ENCODE measurements at places on chromosomes 11 and 22. TPM values are rescaled to one million over a fixed set of nuclear protein-coding genes. Genes with fewer than 3 reads are reported as not detected.

The KCNQ1 gene
- total RNA-seq = 15.4 TPM

The FOLR3 gene
- total RNA-seq = 6.5 TPM

The TAF1D gene
- 70.6 TPM for total RNA-seq

The SIK2 gene
- 31.8 TPM for total RNA-seq

The CCDC34 gene
- 4.0 TPM for total RNA-seq

The OR4A15 gene
- not detected for total RNA-seq

The VSIG10L2 gene
- total RNA-seq = 0.18 TPM

The NAALADL1 gene
- 12.4 TPM for total RNA-seq

GRCh38 chr22:26550498-26551033 lies 38.3 kb upstream of the TFIP11 start:
- peak; percentile 63 for DNase-seq

DNA sequence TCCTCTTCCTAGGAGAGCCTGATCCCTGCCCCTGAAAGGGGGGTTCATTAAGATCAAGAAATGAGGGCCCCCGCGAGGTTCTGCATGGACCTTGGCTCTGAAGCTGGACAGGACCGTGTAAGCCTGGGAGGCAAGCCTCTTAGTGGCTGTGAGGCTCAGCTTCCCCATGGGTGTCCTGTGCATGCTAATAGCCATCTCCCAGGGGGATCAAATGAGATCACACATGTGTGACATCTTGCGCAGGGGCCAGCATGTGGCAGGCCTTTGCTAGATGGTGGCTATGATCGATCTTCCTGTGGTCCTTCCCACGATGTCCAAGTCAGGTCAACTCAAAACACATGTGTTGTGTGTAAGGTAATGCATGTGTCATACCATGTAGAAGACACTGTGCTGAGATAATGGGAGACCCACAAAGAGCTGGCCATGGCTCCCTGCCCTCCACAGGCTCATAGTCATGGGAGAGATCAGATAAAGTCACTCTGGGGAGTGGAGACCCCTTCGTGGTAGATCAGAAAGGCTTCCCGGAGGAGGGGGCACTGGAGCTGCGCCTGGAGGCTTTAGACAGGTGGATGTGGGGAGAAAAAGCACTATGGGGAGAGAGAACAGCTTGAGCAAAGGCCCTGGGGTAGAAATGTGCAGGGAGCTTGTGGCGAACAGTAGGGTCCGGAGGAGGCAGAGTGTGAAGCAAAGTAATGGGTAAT lies 3.7 kb downstream of the RAC2 start:
- no peak for DNase-seq

DNA sequence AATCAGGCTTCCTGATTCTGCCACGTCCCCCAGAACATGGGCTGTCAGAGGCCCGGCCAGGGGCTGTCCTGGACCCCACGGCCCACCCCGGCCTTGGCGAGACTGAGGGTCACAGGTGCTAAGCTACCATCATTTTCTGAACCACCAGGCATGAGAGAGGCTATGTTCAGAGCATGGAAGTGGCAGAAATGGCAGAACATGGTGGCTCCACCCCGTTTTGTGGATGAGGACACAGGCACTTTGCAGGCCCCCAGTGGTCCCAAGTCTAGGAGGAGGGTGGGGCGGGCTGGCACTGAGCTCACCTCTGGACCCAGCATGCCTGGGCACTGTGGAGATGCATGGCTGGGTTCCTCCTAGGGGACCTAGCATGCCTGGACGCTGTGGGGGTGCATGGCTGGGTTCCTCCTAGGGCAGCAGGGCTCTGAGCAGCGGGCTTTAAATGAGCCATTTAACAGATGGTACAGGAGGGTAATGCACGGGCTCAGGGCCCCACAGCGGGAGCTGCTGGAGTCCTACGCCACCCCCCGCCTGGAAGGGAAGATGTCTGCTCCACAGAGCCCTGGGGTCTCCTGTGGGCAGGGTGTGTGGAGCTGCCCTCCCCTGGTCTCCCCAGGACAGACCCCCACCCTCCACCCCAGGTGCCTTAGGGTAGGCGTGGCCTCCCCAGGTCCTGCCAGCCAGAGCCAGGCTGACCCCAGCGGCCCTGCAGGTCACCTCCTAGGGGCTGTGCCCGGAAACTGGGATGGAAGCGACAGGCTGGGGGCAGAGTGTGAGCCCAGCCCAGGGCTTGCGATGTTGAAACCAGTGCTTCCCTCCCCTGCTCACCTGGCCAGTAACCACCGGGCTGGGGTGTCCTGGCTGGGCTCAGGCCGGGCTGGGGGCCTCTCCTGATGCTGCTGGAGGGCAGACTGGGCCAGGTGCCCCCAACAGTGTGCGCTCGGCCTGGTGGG lies 6.1 kb upstream of the MUC5AC start:
- DNase-seq = no peak

DNA sequence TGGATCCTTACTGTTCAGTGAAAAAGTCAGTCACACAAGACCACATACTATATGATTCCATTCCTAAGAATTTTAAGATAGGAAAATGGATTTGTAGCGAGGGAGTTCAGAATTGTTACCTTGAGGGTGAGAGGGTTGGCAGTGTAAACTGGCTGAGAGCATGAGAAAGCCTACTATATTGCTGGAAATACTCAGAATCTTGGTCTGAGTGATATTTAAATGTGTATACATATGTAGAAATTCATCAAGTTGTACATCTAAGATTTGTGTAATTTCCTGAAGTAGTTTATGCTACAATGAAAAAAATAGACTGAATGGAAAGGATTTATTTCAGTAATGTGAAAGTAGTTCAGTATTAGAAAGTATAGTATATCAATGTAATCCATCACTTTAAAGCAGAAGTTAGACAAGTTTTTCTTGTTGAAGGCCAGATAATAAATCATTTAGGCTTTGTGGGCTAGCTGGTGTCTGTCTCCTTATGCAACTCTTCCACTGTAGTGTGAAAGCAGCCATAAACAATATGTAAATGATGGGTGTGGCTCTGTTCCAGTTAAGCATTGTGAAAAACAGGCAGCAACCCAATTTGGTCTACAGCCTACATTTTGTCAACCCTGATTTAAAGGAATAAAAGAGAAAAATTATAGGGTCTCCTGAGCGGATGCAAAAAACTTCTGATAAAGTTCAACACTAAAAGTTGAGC lies 127.2 kb upstream of the THY1 start:
- peak; percentile 21 for DNase-seq

DNA sequence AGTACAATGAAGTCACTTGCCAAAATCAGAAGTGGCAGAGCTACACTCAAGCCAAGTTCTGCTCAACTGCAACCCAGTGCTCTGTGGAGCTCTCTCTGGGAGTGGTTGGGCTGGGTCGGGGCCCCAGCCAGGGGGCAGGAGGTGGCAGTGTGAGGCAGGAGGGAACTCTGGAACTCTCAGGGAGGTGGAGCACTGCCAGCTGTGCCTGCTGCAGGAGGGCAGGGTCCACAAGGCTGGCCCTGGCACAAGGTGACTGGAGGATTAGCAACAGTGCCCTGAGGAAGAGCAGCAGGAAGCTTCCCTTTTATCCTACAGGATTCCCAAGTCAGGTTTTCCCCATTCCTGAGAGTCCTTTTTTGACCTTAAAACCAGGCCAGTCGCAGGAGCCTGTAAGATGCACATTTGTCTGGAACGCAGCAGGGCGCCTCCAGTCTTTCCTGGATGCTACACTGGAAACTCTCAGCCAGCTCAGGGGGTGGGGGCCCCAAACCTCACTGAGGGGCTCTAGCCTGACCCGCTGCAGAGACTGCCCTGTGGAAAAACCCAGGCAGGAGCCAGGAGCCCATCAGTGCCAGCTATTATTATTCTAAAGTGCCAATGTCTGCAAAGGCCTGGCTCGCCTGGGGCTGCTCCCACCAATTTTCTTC lies 31.8 kb downstream of the DKK3 start:
- no peak for DNase-seq

DNA sequence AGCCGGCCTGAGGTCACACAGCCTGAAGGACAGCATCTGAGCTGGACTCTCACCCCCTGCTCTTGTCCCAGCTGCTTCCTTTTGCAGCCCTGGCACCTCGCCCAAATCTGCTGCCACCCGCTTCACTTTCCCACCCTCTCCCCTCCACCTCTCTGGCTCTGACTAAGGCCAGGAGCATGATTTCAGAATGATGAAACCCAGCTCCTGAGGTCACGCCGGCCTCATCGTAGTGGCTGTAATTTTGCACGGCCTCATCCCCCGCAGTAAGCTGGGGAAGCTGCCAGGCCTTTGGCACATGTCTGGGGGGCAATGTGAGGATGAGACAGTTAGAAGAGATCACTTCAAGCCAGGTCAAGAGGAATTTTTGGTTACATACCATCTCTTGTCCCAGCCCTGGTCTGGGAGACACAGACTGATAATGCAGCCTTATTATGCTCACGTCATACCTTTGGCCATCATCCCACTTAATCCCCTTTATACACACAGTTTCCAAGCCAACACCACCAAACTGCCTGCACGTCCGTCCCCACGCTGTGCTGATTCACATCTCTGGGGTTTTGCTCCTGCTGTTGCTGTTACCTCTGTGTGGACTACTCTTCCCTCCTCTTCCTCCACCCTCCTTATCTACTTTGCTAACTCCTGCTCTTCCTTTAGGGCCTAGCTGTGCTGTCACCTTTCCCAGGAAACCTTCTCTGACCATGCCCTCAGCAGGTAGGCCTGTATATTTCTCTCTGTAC lies 58.1 kb downstream of the CHRDL2 start:
- DNase-seq = peak; percentile 39

- peak; percentile 15 for DNase-seq
These were observed 709.4 kb upstream of the KIRREL3 start for GRCh38 chr11:127709960-127710359.

DNA sequence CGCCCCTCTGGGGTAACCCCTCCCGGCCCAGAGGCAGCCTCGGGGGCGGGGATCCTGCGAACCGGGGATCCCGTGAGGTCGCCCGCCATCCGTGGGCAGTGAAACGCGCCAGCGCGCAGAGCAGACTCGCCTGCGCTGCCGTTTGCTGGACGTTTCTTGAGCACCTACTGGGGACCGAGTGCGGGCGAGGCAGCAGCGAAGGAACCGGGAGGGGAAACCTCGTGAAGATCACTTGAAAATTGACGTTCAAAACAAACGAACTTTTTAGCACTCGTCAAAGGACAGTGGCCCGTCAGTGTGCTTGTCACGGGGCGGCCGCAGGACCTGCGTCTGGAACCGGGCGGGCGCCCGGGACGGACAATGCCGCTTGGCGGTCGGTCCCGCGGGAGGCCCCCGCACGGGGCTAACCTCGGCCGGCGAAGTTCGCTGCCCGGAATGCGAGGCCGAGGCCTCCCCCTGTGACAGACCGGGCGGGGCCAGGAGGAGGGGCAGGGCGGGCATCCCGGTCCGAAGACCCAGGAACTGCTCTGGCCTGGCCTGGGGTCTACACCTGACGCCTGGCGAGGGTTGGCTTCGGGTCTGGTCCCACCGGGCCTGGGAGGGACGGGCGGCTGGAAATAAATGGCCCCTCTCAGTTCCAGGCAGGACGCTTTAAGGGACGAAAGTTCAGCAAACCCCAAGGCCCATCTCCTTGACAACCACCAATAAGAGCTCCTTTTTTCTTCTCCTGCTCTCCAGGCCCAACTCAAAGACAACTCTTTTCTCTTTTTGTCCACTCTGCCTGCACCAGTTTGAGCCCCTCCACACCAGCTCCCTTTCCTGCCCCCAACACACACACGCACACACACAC lies 723 bp upstream of the SCUBE1 start:
- DNase-seq = no peak

GRCh38 chr11:9269492-9270013 lies 4.4 kb upstream of the DENND5A start:
- DNase-seq = no peak

- no peak for DNase-seq
These were observed 9.0 kb upstream of the MS4A10 start for GRCh38 chr11:60776167-60776566.

- DNase-seq = no peak
These were observed 36.2 kb downstream of the EP300 start for GRCh38 chr22:41128606-41129005.

DNA sequence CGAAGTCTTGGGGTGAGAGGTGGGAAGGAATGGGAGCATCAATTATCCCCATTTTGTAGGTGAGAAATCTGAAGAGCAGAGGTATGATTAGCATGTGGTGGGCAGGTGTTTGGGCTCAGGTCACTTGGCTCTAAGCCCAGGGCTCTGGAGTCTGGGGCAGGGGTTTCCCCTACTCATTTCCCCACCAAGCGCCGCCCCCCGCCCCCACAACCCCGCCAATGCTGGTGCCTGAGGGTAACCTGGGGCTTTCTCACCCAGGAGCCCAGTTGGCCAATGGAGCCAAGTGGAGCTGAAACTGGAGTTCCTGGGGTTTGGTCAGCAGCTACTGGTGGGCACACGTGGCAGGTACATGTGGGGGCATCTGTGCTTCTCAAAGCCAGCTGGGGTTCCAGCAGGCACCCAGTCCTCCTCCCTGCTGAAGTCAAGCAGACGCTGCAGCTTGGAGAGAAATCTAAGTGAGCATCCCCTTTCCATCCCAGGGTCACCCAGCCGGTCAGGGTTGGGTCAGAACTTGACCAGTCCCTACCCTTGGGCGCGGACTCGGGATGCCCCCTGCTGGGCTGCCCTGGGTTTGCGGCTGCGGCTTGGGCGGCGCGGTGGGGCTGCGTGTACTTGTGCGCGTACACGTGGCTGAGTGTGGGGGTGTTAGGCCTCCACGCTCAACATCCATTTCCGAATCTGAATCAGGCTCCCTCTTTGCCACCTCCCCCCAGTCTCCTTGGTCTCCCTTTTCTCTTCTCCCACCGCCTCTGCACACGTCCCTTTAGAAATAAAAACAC lies 1.7 kb upstream of the CHRM1 start:
- DNase-seq = no peak

DNA sequence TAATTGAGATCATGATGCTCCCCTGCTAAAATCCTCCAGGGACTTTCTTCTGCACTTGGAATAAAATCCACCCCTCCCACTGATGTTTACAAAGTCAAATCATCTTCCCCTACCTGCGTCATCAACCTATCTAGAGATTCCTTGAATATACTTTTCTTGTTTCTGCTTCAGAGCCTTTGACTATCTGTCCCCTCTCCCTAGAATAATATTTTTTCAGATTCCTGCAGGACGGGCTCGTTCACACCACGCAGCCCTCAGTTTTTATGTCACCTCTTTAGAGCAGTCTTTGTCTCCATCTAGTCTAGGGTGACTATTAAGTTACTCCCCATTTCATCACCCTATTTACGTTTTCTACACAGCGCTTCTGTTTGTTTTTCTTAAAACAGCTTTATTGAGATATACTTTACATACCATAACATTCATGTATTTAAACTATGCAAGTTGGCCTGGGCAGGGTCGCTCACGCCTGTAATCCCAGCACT lies 94.8 kb upstream of the SESN3 start:
- no peak for DNase-seq

GRCh38 chr11:96033095-96033494 lies 109.2 kb upstream of the MTMR2 start:
- no peak for DNase-seq
